ENCODE measurements at places on chromosomes 3 and 15.

- no peak for DNase-seq
Measured at GRCh38 chr15:88874275-88874674, 21.1 kb downstream of the HAPLN3 start.

DNA sequence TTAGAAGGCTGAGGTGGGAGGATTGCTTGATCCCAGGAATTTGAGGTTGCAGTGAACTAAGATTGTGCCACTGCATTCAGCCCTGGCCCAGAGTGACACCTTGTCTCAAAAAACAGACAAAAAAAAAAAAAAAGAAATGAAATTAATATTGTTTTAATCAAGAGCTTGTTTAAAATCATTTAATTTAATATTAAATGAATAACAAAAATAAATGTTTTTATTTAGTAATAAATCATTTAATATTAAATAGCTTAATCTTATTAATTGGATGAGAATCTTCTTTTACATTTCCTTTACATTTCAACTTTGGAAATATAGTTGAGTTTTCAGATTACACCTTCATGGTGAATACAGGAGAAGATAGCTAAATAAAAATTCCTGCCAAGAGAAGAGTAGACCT, 29.7 kb downstream of the TNIK start:
- no peak for DNase-seq

- no peak for DNase-seq
Measured at GRCh38 chr3:78919021-78919755, 848.6 kb downstream of the ROBO1 start.

- no peak for DNase-seq
Measured at GRCh38 chr3:151084893-151085226, 604 bp upstream of the MED12L start.

- DNase-seq = no peak
Measured at GRCh38 chr3:12442654-12443501, 41.4 kb upstream of the TSEN2 start.

DNA sequence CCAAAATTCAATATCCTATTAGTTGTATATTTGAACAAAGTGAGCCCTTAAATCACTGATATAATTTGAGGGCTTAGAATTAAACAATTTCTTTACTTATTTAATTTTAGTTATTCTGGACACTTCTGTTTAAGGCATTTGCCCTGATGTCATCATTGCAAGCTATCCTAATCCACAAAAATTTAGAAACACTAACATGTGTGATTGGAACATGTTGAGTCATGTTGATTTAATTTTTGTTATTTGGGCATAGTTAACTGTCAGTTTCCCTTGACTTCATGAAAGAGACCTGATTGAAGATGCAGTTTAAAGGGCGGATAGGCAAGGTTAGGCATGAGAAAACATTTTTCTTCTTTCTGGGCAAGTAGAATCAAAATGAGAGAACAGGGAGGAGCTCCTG, 682.6 kb downstream of the ROBO1 start:
- no peak for DNase-seq

DNA sequence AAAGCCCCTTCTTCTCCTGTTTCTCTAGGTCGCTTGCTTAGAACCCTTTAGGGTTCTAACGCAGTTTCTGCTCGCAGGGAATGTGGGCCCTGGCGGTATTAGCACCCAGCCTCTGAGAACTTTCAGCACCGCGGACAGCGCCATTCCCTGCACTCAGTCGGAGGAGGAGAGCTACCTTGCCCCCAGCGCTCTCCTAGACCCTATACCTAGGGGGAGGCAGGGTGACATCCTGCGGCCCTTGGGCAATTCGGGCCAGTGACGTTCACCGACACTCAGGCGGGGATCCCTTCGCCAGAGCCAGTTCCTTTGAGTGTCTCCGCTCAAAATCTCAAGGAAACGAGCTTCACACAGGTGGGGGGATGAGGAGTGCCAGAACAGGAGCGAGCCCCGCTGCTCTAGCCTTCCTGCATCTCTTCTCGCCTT, 1.3 kb downstream of the SLC7A14 start:
- DNase-seq = peak; percentile 88

DNA sequence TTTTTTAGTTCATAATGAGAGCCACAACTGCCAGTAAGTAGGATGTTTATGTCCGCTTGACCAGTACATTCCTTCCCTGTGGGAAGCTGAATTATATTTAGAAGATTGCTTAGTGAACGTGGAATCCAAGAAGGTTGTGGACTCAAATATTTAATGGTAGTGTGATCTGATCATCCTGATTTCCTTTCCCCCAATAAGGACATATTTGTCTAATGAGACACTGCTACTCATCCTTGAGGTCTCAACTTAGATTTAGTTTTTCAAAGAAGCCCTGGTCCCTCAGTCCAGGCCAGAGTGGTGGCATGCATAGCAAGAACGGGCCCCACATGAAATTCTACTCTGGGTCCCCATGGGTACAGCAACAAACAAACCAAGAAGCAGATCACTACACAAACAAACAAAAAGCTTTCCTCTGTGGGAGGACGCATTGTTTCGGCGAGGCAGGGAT, 60.8 kb downstream of the USP13 start:
- DNase-seq = peak; percentile 21

DNA sequence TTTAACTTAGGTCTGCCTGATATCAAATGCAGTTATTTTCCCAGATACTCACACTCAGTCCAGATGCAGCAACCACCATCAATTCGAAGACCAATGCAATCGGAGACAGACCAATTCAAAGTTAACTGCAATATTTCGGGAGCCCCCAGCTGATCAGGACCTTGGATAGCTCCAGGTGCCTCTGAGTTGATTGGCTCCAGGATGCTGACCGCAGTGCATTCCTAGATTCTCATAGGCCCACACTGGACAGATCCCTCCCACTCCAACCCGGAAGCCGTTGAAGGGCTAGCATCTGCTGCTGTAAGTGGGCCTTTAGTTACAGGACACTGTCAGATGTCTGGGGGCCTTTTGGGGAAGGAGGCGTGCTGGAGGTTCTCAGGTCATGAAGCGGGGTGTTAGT, 89.5 kb upstream of the ATP2B2 start:
- peak; percentile 88 for DNase-seq
